Activated T-helper 1 cell treated with anti-CD3 and anti-CD28 coated beads, Interleukin-2, amount 50 U/mL, for 16 hours (primary cell): ENCODE measurements at places on chromosomes 3 and 15.

DNA sequence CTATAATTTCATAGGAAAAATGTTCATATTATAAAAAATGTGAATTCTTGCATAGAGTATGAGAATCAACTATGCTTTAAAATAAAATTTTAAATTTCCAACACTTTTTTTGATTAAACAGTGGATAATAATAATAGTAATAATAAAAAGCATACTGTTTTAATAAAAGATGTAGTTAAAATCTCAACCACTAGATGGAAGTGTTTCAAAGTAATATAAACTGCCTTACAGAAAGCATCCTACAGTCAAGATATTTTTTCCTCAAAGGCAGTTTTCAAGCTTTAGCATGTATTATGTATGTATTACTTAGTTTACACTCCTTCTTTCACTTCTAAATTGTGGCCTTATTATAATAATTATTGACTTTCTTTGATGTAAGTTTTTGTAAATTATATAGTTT is 217.5 kb downstream of the CHL1 start:
- no peak for DNase-seq

- DNase-seq = no peak
Observed at GRCh38 chr15:41567862-41568261, 8.8 kb downstream of the TYRO3 start.

GRCh38 chr3:26657348-26657976 is 34.9 kb downstream of the LRRC3B start:
- no peak for DNase-seq

DNA sequence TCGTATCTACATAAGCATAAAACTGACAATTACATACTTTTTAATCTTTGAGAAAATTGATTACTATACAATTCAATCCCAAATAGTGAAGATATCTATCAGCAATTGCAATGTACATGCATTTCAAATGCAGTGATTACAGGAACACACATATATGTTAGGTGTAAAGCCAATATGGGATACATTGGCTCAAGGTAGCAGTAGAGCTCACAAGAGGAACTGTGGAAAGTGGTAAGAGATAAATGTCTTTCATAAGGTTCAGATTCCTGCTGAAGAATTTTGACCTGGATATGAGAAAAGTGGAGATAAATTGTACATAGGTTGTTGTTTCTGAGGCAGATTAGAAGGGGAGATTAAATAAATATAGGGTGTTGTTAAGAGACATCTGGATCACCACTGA is 1280.5 kb downstream of the OTOL1 start:
- DNase-seq = no peak

DNA sequence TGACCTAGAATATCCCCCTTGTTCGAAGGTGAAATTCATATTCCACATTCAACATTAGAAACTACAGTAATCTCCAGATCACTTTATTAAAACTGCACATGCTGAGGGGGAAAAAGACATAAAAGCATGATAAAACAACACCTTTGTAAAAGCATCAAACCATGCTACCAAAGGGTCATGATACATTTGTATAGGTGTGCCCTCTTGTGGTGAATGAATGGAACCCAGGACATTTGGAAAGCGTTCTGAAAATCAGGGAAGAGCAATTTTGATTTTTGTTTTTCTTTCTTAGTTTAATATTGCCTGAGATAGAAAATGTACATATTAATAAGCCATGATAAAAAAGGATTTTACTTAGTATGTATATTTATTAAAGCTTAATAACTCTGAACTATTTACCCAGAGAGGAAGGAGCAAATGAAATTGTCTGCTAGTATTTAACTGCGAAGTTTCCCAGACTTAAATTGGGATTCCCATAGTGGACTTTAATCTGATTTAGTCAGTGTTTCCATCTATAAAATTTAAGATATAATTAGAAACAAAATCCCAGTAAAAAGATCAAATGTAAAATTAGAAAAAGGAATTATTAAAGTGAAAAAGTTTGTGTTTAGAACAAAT is 105.8 kb upstream of the ARL6 start:
- DNase-seq = no peak

GRCh38 chr3:270688-271087 is 74.1 kb downstream of the CHL1 start:
- no peak for DNase-seq

DNA sequence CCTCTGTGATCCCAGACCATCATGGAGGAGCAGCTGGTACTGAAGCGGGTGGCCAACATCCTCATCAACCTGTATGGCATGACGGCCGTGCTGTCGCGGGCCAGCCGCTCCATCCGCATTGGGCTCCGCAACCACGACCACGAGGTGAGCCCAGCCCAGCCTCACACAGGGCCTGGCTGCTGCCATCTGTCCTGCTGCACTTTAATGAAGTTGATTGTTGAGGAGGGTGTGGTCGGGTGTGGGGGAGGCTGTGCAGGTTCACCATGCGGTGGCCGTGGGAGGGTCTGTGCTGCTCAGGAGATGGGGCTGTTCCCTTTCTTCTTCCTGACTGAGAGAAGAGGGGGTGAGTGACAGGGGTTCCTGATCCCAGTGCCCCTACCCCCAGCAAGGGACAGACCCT is 30.6 kb downstream of the ACAD9 start:
- DNase-seq = no peak

DNA sequence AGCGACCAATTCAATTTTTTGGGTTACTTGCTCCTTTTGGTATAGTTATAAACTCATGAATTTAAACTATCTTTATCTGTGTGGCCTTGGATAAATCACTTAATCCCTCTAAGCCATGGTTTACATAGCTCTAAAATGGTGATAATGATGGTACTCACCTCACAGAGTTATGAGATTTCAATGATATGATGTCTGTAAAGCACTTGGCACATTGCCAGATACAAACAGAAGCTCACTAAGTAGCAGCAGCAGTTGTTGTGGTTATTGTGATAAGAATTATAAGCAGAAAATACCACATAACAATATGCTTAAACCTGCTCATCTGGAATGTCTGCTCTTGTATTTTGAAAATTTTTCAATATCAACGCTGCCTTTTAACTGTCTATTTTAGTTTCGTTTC is 185.1 kb upstream of the SNTN start:
- no peak for DNase-seq

- no peak for DNase-seq
Observed at GRCh38 chr15:77064539-77065308, 6.2 kb downstream of the TSPAN3 start.

DNA sequence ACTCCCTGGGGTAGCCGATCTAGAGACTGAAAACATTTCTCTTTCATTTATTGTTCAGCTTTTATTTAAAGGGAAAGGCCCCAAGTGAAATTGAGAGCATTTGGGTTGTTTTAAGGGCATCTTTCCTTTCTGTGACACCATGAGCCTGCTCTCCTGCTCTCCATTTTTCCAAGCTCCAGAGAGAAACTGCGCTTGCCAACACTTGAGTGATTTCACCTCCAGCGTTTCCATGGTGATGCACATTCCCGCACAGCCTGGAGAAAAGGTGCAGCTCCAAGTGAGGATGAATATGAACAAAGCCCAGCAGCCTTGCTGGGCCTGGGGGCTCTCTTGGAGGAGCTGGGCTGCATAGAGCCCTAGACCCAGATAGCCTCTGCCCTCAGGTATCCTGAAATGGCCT is 159.2 kb upstream of the PPP2R3A start:
- DNase-seq = no peak
